Right ventricle myocardium inferior (tissue), 1 donor: ENCODE measurements at places on chromosomes 13 and 19. TPM values are rescaled to one million over a fixed set of nuclear protein-coding genes. Genes with fewer than 3 reads are reported as not detected.

- no peak for DNase-seq
These were observed 12.3 kb upstream of the ZNF283 start for GRCh38 chr19:43814663-43815352.

BRSK1 gene
- 2.4 TPM for total RNA-seq

DNA sequence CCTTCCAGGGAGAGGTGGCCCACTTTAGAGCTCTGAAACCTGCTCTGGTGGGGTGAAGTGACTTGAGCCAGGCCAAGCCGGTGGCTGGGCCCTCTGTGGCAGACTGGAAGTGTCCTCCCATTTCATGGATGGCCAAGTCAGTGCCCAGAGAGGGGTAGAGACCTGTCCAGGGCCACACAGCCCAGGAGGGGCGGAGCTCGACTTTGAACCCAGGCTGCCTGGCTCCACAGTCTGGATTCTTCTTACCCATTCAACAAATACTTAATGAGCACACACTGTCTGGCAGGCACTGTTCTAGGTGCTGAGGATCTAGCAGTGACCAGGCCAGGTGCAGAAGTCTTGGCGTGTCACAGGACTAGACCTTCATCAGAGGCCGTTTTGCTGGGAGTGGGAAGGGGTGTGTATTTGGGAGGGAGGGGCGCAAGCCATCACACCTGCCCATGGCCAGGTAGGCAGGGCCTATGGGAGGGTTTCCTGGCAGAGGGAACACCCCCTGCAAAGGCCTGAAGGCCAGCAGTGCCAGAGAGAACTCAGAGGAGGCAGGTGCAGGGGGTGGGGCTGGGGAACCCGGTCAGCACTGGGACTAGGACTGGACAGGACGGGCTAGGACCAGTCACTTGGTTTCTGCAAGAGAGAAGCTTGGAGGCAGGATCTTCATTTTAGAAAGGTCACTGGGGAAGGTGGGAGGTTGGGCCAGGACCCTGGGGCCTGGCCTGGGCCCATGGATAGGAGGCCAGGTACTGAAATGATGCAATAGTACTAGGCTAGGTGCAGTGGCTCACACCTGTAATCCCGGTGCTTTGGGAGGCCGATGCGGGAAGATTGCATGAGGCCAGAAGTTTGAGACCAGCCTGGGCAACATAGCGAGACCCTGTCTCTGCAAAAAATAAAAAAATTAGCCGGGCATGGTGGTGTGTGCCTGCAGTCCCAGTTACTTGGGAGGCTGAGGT is 31.8 kb downstream of the DNM2 start:
- DNase-seq = no peak

ICAM4 gene
- total RNA-seq = 0.30 TPM

GRCh38 chr19:58183817-58184215 is 955 bp downstream of the ZNF274 start:
- no peak for DNase-seq

- DNase-seq = no peak
These were observed 10.3 kb upstream of the HSPH1 start for GRCh38 chr13:31172001-31172400.
